Activated CD4-positive, alpha-beta T cell treated with anti-CD3 and anti-CD28 coated beads, Interleukin-2, Interleukin-6, amounts not matched to agents 100 ng/mL and 50 ng/mL, durations not matched to agents 16 hours and 8 hours (primary cell): ENCODE measurements at places on chromosomes 6 and 20.

DNA sequence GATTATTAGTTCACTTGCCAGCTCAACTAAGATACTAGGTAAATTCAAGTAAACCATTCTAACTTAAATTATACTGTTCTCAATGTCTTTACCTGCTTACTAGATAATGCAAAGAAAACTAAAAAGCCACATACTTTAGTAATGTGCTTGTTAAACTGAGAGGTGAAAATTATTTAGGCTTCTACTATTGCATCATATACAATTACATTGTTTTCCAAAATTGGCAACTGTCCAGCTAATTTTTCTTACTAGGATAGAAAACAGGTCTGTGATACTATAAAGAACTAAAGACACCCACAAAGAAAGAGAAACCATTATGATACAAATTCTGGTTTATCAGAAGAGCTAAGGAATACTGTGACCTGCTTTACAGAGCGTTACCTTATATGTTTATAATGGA, 45.6 kb upstream of the ALDH8A1 start:
- DNase-seq = no peak

- DNase-seq = no peak
Measured at GRCh38 chr6:16420337-16420714, 181.9 kb downstream of the GMPR start.

- DNase-seq = no peak
Measured at GRCh38 chr6:124714728-124715127, 247.5 kb upstream of the RNF217 start.

GRCh38 chr20:62572980-62573379, 69.3 kb upstream of the SLCO4A1 start:
- DNase-seq = no peak

DNA sequence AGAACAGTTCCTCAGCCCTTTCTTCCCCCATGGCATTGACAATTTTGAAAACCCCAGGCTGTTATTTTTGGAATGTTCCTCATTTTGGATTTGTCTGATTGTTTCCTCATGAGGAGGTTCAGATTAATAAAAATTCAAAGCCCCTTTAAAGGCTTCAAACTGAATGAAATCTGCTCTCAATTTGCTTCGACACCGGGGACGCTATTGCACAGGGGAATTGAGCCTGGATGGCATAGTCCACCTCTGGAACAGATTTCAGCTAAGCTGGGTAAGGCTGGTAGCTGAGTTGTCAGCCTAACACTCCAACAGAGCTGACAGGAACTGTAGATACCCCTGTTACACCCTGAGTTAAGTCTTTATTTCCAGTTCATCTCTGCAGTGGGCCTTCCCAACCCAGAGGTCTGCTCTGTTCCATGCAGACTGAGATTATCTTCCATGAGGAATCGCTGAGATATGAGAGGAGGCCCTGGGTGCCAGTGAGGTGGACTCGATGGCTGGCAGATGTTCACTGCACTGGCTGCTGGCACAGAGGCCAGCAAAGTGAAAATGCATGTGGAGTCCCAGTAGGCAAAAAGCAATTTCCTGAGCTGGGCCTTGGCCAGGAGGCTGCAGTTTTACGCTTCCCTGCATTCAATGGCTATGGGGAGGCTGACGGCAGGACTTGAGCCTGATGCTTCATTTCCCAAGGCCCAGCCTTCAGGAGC, 73.3 kb upstream of the PAX1 start:
- no peak for DNase-seq

- no peak for DNase-seq
Measured at GRCh38 chr20:1013566-1014340, 11.6 kb upstream of the RSPO4 start.

DNA sequence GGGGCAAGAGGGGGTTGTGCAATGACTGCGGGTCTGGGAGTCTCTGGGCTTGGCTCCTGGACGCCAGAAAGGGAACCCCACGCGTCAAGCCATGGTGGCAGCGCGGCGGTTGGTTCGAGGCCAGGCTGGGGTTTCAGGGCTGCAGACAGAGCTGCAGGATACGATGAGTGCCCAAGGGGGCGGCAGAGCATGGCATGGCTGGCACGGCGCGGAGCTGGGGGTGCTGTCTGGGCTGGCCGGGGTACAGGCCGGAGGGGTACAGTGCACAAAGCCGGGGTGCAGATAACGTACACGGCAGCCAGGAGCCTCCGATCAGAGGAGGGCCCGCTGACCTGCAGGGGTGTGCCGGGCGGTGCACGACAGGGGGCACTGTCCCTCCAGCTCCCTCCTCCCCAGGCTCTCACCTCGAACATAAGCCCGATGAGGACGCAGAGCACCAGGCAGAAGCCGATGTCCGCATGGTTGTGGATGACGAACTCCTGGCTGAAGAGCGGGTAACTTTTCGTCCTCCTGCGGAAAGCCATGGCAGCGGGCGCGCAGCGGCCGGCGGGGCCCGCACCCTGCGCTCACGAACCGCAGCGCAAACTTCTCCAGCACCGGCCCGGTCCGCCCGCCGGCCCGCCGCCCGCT, 353 bp downstream of the TRAM2 start:
- DNase-seq = peak; percentile 71

DNA sequence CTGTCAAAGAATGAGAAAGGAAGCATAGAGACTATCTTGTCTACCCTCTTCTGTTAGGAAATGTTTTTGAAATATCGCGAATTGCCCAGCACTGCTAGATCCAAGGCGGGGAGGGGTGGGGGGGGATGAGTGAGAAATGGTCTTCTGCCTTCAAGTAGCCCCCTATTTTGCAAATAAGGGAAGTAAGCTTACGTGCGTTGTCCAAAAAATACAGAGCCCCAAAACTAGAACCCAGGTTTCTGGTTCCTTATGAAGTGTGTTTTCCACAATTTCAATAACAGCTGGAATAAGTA, 923 bp upstream of the ILRUN start:
- DNase-seq = no peak

DNA sequence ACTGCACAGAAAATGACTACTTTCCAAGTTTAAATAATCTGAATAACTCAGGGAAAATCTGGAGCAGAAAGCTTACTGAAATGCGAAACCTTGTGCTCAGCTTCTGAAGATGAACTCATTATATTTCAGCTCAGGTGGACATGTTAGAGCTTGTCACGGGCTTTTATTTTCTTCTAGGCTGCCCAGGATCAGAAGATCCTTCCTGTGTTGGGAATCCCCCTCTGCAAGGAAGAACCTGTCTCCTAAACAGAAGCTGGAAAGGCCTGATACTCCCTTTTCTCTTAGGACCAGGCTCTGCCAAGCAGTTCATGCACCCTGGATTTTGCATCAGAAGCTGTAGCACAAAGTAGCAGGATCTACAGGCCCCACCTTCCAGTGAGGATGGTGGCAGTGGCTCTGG, 5.1 kb upstream of the SLC2A12 start:
- no peak for DNase-seq

- peak; percentile 33 for DNase-seq
Measured at GRCh38 chr6:27777614-27778355, 134.4 kb downstream of the OR2B2 start.

DNA sequence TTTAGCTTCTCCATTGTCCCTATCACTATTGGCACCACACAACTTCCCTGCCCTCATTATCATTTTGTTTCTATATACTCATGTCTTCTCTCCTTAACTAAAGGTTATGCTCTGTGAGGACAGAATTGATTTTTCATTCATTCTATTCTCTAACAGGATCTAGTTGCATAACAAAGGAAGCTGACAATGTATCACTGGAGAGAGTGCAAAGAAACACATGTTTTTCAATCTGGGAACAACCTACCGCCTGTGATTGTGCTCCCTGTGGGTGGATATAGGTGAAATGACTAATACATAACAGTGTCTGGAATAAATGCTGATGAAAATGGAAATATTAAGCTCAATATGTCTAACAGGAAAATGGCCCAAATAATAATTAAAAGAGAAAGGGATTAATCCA, 56.6 kb downstream of the COL12A1 start:
- no peak for DNase-seq

DNA sequence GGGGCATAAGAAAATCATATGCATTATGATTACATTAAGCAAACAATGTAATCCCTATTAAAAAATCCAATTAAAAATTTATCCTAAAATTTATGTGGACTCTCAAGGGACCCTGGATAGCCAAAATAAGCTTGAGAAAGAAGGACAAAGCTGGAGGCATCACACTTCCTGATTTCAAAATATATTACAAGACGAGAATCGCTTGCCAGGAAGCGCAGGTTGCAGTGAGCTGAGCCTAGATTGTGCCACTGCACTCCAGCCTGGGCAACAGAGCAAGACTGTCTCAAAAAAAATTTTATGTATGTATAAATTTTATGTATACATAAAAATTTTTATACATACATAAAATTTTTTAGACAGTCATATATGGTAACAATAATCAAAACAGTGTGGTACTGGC, 48.5 kb upstream of the GCNT2 start:
- DNase-seq = no peak

- DNase-seq = no peak
Measured at GRCh38 chr6:25794784-25795183, 37.1 kb downstream of the SLC17A1 start.

DNA sequence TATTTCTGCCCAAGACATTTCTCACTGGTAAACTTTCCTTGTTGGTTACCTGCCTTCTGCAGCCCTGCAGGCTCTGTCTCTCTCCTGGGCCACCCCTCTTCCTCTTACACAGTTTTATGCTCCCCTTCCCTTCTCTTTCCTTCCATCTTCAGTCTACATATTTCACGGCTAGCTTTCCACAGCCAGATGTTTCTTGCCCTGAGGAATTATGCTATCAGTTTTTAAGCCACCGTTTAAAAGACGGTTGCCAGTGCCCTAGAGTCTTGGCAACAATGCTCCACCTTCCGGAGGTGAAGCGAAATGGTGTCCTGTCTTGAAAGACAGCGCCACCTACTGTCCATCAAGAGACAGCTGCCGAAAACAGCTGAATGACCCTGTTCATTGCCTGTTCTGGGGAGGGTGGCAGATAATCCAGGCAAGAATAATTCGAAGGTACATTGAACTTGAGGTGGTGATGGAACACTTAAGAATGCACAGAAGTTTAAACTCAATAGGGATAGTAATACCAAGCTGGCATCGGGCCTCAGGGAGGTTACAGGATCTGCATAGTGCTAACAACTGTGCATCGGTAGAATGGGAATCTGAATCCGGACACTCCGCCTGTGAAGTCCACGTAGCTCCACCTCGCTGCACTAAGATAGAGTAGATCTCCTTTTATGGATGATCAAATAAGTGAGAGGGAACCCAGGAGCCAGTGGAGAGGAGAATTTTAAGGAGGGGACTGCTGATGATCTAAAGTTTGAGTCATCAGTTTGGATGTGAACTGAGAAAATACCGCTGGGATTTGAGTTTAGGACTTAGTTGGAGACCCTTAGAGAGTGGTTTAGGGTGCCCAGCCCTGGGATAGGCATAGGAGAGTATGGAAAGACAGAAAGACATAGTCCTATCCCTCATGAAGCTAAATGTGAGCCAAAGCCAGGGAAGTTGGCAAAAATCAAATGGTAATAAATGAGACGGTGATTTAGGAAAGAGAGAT, 4.8 kb upstream of the TRIM40 start:
- DNase-seq = peak; percentile 83

DNA sequence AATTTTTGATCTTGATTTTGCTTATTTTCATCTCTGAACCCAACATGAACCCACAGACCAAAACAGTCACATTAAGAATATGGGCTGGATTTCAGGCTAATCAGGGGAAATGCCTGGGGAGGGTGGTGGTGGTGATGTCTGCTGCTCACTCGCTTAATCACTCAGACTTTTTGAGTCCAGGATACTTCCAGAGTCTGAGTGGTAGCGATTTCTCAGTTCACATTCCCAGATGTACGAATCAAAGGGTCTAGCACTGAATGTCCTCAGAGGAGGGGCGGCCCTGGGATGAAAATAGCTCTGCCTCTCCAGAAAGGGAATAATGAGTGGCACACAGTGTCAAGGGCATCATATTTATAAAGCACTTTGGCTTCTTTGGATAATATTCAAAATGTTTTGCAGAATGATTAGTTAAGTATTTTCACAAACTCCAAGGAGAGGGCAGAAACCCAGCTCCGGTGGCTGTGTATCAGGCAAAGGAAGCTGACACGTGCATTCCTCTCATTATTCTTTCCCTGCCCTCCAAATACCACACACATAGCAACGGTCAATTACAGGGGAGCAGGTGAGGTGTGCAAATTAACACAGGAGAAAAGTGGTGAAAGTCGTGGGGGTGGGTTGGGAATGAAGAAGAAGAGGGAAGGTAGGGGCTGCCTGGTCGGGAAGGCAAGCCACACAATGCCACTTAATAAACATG, 345.2 kb upstream of the RSPO3 start:
- DNase-seq = no peak

GRCh38 chr6:35522660-35523658, 10.3 kb upstream of the TULP1 start:
- DNase-seq = peak; percentile 85

DNA sequence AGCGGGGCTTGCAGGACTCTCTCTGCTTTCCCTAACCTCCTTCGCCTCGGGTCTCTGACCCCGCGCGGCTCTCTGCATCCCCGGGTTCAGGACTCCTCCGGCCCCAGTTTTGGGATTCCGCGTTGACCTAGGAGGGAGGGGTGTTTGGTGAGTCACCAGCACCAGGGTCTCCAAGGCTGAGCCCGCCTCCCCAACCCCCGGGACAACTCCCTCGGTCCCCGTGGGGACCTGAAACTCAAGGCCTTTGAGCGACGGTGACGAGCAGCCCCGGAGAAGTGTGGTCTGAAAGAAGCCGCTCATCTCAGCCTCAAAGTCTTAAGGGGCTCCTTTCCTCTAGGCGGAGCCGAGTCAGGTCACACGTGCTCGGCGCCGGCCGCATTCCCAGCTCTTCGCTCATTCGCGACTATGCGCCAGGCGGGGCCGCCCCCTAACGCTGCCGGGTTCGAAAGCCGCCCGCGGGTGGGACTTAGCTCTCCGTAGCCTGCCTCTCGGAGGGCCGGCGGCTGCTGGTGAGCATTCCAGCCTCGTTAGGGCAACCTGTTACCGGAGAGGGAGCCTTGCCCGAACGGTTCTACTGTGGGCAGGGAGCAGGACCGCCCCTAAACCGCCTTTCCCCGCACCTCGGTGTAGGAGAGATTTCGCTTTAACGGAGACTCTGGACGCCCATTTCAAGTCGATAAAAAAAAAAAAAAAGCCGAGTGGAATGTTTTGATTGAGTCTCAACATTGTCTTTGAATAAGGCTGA, 3.0 kb upstream of the PRDM13 start:
- DNase-seq = no peak

- no peak for DNase-seq
Measured at GRCh38 chr6:98136333-98136732, 698.0 kb upstream of the POU3F2 start.

DNA sequence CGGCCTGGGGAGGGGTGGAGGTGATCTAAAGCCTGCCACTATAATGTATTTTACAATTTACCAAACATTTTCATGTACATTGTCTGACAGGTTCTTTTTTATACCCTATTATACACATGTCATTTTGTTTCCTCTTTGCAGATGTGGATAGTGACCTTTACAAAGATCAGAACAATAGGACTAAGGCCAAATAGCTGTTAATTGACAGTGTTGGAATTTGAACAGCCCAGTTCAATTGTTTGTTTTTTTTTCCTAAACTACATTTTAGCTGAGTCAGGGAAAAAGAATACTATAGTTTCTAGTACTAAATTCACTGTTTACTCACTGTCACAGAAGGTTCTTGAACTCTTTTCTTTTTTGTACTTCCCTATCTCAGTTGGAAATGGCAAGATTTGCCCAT, 40.2 kb downstream of the PGM3 start:
- no peak for DNase-seq
